ENCODE measurements at places on chromosomes 5 and 9.

DNA sequence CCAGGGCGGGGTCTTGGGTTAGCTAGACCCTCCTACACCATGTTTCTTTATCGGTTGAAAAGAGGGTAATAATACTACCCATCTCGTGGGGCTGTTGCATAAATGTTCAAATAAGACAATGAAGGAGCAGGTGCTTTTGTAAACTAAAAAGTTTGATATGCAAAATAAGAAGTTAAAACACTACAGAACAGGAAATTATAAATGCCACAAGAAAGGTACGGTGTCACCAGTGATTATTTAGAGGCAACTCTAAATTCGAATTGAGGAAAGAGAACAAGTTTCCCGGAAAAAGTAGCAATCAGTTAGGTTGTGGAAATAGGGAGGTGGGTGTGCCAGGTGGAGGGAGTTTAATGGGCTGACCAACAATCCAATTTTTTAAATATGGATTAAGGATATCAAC, 2.5 kb upstream of the PHF19 start:
- no peak for DNase-seq

DNA sequence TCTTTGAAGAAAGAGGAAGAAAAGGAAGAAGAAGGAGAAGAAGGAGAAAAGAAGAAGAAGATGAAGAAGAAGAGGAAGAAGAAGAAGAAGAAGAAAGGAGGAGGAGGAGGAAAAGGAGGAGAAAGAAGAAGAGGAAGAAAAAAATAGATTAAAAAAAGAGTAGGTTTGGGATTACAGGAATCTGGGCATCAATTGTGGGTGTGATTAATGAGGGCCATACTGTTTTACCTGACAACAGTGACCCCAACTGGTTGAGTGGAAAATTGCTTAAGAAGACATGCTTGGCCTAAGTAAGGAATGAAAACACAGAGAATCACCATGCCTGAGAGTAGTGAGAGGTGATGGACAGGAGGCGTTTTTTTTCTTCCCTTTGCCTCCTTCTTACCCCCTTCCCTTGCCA, 114.6 kb downstream of the FAM170A start:
- peak; percentile 16 for DNase-seq

- no peak for DNase-seq
These were observed 593.7 kb upstream of the ACO1 start for GRCh38 chr9:31790720-31791119.

DNA sequence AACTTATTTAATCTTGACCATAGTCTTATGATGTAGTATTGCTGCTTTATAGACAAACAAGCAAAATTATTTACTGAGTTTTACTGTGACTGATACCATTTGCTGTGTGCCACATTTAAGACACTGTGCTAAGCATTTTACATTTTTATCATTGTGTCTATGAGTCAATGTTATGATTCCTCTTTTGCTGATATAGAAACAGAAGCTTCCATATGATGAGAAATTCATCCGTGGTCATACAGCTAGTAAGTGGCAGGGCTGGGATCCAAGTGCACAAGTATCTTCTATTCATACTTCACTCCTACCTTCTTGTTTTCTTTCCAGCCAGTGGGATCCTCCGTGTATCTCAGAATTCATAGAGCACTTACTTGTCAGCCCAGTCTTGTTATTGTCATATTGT, 17.1 kb upstream of the IFNK start:
- DNase-seq, result no peak

DNA sequence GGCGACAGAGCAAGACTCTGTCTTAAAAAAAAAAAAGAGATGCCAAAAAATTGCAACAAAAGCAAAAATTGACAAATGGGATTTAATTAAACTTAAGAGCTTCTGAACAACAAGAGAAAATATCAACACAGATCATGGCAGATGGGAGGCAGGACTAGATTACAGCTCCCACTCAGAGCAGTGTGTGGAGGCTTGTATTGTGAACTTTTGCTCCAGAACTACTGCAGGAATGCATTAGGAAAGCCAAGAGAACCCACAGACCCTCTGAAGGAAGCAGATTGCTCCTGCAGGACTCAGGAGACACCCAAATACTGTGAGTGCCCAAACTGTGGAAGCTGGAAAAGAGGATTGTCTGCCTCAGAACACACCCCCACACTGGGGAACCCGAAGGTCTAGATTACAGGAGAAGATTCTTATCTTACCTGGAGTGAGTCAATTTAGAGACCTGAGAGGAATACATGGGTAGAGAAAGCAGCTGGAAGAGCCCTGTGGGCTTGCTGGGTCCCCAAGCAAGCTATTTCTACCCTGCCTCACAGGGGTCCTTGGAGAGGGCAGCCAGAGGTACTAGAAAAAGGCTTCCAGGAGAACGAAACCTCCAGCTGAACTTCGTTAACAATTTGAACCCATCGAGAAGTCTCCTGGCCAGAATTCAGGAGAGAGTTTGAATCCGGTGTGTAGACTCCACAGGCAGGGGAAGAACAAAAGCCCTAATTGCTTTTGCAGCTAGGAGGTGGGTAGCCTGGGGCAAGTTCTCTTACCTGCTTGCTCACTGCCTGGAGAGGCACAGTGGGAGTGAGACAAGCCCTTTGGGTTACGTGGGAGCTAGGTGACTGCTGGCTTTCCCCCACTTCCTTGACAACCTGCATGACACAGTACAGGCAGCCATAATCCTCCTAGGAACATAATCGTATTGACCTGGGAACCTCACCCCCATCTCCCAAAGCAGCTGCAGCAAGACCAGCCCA, 593.4 kb upstream of the RGMB start:
- DNase-seq, result no peak

GRCh38 chr5:133757396-133757945, 145.1 kb upstream of the FSTL4 start:
- DNase-seq, result no peak
